ENCODE measurements at places on chromosomes 11 and 22.

- no peak for DNase-seq
These were observed 9.8 kb downstream of the ARRB1 start for GRCh38 chr11:75341612-75342011.

GRCh38 chr22:27748751-27749191 is 52.8 kb downstream of the MN1 start:
- DNase-seq, result no peak

DNA sequence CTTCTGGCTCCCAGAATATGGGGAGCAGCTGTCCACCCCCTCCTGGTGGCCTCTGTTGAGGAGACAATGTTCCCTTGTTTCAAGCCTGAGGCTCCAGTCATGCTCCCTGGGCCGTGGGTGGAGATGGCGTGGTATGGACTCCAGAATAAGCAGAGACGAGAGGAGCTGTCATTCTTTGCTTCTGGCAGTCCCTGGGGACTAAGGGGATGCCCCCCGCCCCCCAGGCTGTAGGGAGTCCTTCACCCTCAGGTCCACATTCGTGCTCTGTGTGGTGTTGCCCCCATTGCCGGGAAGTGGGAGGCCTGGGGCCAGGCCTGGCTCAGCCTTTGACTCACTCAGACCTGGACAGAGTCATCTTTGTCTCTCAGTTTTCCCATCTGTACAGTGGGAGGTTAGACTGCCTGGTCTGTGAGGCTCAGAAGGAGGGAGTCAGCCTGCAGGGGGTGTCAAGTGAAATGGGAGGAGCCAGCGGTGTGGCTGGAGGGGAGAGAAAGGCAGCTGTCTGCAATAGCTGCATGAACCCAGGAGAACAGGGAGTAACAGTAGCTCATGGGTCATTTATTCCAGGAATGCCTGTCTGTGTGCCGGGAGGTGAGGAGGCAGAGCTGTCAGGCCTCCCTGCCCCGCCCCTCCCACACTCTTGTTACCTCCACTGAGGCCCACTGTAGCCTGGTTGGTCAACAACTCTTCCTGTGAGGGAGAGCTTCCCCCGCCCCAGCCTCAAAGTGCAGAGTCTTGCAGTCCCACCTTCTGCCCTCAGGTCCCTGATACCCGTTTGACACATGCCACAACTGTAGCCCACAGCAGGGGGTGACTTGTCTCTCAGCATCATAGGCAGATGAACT is 6.3 kb downstream of the ARHGEF17 start:
- no peak for DNase-seq

GRCh38 chr11:57279116-57279515 is 42.1 kb upstream of the APLNR start:
- no peak for DNase-seq

DNA sequence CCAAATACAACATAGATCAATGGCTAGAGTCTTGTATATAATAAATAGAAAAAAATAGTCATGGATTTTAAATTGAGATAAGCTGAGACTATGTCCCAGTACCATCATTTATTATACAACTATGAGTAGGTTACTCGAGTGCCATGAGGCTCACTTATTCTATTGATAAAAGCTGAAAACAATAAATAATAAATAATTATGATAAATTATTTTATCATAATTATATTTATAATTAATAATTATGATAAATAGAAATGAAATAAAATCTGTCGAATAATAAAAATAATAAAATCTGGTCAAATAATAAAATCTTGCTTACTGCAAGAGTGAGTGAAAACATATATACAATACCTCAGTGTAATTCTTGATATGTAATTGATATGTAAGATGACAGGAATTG is 801.4 kb downstream of the FAM181B start:
- no peak for DNase-seq

DNA sequence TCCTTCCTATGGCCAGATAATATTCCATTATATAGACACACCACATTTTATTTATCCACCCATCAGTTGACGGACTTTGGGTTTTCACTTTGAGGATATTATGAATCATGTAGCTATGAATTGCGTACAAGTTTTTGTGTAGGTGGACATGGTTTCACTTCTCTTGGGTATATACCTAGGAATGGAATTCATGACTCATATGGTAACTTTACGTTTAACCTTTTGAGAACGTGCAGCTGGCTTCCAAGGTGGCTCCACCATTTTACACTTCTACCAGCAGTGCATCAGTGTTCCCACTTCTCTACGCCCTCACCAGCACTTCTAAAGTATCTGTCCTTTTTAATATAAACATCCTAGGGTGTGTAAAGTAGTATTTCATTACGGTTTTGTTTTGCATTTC is 112.0 kb downstream of the PLEKHA7 start:
- no peak for DNase-seq

- no peak for DNase-seq
These were observed 22.5 kb downstream of the FADS3 start for GRCh38 chr11:61868571-61869428.

DNA sequence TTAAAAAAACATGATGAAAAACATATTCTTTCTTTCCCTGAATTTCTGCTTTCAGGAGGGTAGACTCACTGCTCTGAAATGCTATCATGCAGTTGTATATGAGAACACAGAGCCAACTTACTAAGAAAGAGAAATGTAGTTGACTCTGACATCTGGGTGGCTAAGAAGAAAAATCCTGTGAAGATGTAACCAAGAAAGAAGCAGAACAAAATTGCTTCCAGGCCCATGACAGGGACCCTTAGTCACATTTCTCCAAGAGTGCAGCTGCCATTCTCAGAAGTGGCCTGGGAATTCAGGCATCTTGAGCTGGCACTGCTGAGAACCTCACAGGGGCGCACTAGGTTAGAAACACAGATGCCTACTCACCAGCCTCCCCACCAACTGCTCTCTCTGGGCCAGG is 73.6 kb downstream of the RPL27A start:
- DNase-seq, result no peak

GRCh38 chr22:31683181-31684105 is 21.4 kb upstream of the PISD start:
- DNase-seq, result no peak

DNA sequence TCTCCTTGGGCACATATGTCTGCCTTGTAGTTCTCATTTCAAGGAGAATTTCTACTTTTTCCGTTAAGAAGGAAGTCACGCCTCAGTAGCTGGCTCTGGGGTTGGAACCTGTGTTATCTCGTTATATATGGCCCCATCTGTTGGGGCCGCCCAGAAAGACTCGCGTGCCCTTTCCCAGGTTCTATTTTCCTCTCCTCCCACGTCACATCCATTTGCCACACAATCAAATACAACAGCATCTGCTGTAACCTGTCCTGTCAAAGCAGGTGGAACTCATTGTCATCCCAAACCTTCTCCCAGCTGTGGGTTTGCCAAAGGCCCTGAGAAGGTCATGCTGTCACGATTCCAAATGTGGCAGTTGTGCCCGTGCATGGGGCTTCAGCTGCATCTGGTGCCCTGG is 213.1 kb upstream of the ZBED5 start:
- no peak for DNase-seq

- DNase-seq, result no peak
These were observed 80.5 kb upstream of the GDPD4 start for GRCh38 chr11:77381729-77382665.

DNA sequence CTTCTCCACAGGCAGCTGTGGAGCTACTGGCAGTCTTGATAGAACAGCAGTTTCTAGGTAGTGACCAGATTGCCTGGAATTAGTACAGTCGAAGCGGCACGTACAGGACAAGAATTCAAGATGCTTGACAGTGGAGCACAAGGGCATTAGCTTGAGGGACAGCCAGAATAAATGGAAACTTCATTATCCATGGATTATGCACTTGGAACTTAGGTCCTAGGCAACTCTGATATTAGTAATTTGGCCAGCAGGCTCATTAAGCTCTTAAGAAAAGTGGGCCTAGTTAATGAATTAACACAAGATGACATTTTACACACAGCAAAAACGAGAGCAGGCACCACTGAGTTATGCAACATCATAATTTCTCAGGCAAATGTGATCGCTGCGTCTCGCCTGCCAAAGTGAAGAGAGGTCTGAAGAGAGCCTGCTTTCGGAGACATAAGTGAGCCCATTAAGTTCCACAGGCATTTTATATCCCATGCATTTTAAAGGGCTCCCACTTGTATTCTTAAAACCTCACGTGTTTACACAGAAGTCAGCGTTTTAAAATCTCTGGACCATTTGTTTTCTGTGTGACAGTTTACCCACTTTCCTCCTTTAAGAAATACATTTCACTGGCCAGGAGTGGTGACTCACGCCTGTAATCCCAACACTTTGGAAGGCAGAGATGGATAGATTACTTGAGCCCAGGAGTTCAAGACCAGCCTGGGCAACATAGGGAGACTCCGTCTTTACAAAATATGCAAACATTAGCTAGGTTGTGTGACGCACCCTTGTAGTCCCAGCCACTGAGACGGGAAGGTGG is 66.2 kb downstream of the COMMD9 start:
- DNase-seq, result no peak

DNA sequence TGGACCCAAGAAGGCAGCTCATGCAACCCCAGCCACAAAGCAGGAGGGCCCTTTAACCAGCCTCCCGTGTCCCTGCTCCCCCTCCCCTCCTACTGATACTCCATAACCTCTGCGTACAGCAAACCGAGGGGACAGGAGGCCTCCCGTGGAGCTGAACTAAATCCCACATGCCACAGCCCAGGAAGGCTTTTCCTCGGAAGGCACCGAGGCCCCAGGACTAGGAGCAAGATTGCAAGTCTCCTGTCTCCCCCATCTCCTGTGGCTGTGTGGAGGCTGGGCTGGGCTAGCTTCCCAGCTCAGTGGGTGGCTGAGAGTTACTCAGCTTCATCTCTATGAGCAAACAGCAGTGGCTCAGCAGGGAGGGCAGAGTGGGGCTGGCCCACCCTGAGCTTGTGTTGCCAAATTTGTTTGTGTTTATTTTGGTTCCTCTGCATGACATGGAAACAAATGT is 62.7 kb upstream of the NECTIN1 start:
- DNase-seq, result no peak

GRCh38 chr11:129729823-129730222 is 85.8 kb upstream of the TMEM45B start:
- DNase-seq, result no peak

DNA sequence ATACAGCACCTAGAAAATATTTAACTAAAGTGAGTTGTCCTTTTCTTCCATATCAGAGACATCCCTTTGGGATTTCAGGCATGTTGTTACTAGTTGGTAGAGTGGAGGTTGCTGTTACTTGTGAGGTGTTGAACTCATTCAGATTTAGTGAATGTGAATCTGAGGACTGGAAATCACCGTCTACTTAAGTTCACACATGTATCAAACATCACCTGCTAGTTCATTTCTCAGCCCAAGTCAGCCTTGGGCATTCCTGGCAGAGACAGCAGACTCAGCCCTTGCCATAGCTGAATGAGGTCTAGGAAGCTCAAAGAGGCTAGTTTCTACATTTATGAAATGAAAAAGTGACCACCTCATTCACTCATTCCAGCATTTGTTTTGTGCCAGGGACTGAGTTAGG is 9.7 kb downstream of the KDELR3 start:
- no peak for DNase-seq

- DNase-seq, result no peak
These were observed 27.5 kb downstream of the TOLLIP start for GRCh38 chr11:1281974-1282365.

GRCh38 chr11:40716344-40717130 is 742.9 kb downstream of the LRRC4C start:
- no peak for DNase-seq

- no peak for DNase-seq
These were observed 282.1 kb downstream of the MIAT start for GRCh38 chr22:26939466-26939865.

- DNase-seq, result no peak
These were observed 2.0 kb downstream of the OR8D4 start for GRCh38 chr11:123903932-123904331.

DNA sequence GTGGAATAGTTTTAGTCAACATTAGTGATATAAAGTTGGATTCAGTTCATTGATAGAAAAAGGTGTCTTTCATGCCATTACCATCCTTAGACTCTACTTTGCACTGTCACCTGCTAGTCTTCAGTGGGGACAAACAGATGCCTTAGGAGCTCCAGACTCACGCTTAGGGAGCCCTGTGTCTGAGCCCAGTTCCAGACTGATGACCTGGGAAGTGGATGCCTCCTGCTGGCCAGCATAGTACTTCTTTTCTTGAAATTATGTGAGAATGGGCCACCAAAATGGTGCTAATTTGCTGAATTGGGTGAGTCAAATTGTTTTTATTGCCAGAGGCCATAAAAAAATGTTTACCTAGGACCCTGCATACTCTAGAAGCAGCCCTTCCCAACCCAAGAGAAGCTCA is 53.9 kb downstream of the NOX4 start:
- no peak for DNase-seq

GRCh38 chr11:73292525-73292894 is 15.6 kb upstream of the ARHGEF17 start:
- DNase-seq, result no peak

GRCh38 chr11:18802381-18803257 is 11.0 kb upstream of the PTPN5 start:
- DNase-seq, result peak; percentile 56

DNA sequence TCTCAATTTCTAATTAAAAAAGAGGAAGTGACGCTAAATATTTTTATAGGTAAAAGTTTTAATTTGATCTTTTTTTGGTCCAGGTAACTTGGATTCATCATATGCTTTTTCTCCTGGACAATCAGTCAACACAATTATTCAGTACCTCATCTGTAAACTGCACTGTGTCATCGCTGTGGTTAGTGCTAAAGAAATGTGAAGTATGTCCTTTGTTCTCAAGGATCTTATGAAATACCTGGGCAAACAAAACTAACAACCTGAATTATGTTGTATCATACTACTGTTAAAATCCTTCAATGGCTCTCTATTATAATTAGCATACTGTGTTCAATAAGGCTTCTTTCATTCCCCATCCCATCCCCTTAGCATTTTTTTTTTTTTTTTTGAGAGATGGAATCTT is 19.9 kb upstream of the SCN3B start:
- peak; percentile 3 for DNase-seq

GRCh38 chr22:50218996-50219727 is 18.4 kb downstream of the SELENOO start:
- DNase-seq, result peak; percentile 64

- DNase-seq, result peak; percentile 48
These were observed 9.8 kb downstream of the SLC22A6 start for GRCh38 chr11:62974848-62975522.

GRCh38 chr11:63811522-63811921 is 1.7 kb upstream of the SPINDOC start:
- DNase-seq, result no peak

- no peak for DNase-seq
These were observed 5.9 kb upstream of the PHF21A start for GRCh38 chr11:46127150-46127638.

DNA sequence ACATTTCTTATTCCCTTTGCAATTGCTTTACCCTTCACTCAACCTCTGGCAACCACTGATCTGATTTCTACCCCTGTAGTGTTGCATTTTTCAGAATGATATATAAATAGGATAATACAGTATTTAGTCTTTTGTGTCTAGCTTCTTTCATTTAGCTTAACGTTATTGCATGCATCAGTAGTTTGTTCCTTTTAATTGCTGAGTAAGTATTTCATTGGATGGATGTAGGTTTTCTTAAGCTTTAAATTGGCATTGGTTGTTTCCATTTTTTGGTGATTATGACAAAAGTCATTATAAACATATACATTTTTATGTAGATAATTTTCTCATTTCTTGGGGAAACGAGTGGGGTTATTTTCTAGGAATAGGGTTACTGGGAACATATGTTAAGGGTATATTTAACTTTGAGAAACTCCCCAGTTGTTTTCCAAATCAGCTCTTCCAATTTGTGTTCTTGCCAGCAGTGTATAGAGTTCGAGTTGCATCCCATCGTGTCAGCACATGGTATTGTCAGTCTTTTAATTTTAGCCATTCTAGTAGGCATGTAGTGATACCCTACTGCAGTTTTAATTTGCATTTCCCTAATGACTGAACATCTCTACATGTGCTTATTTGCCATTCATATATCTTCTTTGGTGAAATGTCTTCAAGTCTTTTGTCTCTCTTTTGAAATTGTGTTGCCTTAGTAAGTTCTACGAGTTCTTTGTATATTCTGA is 60.3 kb downstream of the DDX10 start:
- DNase-seq, result no peak

All from NCI-H2029 (cell line).